ENCODE measurements at places on chromosomes 16 and 17.

DNA sequence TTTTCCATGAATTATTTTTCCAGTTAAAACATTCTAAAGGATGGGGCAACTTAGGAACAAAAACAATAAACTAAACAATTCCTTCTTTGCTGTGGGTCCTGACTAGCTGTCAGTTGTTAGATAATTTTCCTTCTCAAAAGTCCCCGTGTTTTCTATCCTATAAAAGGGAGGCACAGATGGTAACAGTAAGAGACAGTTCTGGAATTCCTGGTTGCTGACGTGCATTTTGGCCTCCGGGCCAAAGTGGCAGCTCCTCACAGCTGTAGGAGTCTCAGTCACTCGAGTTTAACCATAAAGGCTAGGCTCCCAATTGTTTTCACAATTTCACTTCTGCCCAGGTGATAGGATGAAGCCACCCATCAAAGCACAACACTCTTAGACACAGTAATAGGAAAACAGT is 77.0 kb upstream of the ZNF423 start:
- DNase-seq = no peak

DNA sequence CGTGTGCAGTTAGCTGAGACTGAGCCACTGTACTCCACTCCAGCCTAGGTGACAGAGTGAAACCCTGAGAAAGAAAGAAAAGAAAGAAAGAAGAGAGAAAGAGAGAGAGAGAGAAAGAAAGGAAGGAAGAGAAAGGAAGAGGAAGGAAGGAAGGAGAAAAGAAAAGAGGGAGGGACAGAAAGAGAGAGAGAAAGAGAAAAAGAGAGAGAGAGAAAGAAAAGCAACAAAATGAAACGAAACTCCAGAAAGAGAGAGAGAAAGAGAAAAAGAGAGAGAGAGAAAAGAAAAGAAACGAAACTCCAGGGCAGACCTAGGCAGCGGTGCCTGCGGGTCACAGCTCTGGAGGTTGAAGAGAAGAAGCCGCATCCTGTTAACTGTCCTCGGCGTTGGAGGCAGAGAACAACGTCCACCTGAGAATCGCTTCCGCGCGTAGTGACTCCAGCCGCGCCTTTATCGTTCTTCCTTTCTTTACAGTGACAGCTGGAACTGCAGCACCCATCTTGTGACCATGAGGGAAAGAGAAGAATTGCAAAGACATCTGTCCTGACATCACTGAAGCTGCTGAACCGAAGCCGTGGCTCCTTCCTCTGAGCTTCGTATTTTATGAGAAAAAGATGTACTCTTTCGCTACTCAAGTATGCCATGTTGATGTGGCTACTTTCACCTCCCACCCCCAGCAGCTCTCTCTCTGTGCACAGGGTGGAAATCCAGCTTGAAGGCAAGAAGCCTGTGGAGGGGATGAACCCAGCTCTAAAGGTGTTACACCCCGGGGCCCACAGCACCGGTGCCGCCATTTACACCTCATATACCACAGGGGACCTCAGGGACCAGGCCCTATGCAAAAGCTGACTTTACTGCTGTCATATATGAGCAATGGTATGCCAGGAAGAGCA is 56.9 kb upstream of the DOC2B start:
- DNase-seq = no peak

- DNase-seq = no peak
These were observed 27.3 kb upstream of the ITGA2B start for GRCh38 chr17:44416558-44417289.

DNA sequence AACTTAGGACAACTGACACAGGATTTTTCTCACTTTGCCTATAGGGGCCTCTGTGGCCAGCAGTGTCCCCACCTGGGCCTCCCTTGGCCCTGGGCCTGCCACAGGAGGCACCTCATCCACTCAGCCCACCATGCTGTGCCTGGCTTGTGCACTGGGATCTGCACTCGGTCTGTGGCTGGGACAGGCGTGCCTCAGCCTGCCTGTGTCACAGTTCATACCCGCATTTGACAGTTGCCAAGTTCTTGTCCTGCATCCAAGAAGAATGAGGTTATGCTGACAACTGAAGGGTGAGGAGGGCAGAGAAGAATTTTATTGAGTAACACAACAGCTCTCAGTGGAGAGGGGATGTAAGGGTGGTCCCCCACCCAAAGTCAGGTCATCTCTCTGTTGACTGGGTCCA is 36.0 kb downstream of the ZFP90 start:
- no peak for DNase-seq

DNA sequence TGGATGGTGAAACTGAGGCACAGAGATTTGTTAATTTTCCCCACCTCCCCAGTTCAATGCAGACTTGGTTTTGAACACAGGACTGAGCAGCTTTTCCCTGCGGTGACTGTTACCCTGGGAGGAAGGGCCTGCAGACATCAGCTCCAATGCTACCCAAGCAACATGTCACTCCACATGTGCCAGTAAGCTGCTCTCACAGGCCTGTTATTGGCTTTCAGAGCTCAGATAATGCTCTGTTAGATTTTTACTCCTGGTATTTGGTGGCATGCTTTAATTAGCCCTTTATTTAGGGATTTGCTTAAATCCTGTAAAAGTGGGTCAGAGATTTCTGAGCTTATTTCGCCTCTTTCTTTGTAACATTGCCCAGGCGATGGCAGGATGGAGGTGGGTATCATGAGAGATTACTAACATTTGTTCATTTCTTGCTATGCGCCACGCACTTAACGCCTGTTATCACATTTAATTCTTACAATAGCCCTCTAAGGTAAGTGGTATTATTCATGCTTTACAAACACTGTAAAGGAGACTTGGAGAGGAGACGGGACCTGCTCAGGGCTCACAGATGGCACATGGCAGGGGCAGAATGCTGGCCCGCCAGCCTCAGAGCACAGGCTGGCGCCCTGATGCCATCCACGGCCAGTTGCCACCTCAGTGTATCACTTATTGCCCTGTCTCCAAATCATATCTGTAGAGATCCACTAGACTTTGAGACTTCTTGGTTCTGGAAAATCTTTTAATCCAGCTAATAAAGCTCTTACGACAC is 84.0 kb upstream of the CACNG5 start:
- DNase-seq = no peak

- no peak for DNase-seq
These were observed 12.1 kb upstream of the DHX8 start for GRCh38 chr17:43471585-43472160.

DNA sequence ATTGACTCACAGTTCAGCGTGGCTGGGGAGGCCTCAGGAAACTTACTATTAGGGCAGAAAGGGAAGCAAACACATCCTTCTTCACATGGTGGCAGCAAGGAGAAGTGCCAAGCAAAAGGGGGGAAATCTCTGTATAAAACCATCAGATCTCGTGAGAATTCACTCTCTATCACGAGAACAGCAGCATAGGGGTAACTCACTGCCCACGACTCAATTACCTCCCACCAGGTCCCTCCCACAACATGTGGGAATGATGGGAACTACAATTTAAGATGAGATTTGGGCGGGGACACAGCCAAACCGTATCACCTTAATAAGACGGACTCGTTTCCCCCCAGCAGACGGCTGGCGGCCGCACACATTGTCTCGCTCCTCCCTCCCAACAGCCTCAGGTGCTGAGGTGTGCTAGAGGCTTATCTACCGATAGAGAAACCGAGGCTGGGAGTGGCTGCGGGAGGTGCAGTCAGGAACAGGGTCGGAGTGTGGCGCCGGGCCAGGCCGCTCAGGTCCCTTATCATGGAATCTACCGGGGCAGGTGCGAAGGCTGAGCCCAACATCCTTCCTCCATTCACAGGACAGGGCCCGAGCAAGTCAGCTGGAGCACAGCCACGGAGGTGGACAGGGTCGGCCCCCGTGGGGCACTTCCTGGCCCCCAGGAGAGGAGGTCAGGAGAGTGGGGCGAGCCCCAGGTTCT is 4.9 kb upstream of the ZG16B start:
- DNase-seq = no peak
